Vagina (tissue), 2 donors: ENCODE measurements at places on chromosomes 1 and 21.

GRCh38 chr1:38953433-38953860 is 11.8 kb upstream of the RHBDL2 start:
- no peak for DNase-seq

GRCh38 chr21:15809818-15810217 is 80.0 kb downstream of the USP25 start:
- no peak for DNase-seq

DNA sequence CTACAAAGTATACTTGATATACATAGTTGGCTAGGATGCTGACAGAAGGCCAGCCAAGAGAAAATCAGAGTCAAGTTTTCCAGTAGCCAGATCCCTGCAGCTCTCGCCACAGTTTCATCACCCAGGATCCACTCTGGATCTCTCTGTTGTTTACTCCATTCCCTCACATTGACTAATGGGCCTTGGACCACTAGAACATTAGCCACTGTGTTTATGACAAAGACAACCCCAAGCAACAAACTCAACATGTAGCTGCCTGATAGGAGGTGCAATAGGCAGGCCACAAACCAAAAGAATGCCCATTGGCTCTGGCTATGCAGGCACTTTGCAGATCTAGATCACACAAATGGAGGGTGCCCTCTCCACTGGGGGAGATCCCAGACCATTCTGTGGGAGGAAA is 44.2 kb downstream of the ARHGEF11 start:
- no peak for DNase-seq

DNA sequence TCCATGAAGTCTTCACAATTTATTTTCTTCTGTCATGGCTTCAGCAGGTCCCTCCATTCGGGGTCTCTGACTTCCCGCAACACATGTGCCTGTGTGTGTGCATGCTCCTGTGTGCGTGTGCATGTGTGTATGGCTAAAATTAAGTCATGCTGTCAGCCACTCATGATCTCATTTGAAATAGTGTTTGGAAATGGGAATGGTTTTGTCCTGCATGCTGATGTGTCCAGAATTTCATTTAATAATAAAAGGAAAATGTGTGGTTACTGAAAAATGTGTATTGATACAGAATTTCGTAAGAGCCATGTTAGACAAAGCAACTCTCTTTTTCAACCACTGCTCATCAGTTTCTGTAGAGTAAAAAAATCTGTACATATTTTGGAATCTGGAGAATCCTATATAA is 123.8 kb upstream of the PRDX6 start:
- DNase-seq: no peak

DNA sequence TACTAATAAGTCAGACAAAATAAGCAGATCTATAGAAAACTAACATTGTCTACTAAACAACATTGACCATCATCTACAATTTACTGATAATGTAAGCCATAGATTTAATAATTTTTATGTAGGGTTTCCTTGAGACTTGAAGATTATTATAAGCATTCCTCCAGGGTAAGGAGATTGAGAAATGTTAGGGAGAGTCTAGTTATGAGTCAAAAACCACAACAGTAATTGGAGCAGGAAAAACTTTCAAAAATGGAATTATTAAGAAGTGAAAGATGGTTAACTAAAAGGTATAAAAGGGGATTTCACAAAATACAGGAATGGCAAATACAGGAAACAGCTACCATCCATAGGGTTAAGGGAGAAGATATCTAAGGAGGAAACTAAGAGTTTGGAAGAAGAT is 12.4 kb upstream of the UHMK1 start:
- DNase-seq: no peak
